ENCODE measurements at places on chromosomes 16 and 17.

- DNase-seq: no peak
Measured at GRCh38 chr17:77531641-77532040, 390.9 kb downstream of the SEC14L1 start.

- DNase-seq: no peak
Measured at GRCh38 chr17:17933775-17934174, 38.4 kb downstream of the TOM1L2 start.

DNA sequence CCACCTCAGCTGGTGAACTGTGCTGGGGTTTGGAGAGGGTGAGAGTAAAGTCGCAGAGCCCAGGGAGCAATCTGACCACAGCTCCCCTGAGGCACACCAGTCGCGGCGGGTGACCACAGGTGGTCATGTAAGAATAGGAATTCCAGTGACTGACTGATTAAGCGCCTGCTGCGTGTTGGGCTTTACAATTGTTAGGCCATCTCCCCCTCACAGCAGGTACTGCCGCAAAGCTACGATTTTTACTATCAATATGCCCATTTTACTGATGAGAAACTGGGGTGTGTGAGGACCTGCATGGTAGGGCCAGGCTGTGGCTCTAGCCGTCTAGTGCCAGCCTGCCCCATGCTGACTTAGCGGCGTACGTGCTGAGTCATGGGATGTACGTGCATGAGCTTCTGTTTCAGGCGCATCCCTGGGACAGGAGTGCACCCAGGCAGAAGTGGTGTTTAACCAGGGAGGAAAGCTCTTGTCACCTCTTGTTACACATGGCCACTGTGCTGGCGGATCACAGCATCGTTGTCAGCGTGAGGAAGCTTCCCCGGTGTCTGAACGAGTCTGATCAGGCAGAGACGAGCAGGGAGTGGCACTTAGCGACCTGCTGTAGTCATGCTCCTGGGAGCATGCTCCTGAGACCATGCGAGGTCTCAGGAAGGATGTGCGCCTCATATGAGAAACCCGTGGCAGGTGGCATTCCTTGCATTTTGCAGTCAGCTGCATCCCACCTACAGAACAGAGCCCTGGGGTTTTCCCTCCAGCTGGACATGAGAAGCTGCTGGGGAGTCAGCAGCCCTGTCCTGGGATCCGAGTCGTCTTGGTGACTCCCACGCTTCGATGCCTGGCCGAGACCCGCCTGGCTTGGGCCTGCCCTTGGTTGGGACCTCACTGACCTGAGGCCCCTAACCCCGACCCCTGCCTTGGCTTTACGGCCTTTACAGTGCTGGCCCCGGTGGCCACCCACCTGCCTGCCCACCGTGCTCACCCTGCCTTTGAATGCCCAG is 163.7 kb upstream of the CHMP6 start:
- DNase-seq: no peak

DNA sequence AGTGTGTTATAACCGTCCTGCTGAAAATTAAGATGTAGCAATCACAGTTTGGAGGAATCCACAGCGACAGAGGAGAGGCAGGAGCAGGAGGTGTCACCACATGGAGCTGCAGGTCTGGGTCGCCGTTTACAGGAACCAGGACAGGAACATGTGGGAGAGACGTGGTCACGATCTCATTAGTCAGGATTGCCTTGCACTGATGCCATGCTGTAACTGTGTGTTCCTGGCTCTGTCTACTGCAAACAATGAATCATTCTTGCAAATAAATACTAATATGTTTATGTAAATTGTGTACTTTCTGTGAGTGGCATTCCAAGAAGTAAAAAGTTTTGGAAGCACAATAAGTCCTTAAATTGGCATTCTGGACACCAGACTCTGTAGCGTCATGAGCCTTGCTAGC is 271.8 kb downstream of the CPPED1 start:
- DNase-seq: peak; percentile 15

GRCh38 chr17:79922116-79922601 is 82.9 kb upstream of the CBX4 start:
- no peak for DNase-seq

DNA sequence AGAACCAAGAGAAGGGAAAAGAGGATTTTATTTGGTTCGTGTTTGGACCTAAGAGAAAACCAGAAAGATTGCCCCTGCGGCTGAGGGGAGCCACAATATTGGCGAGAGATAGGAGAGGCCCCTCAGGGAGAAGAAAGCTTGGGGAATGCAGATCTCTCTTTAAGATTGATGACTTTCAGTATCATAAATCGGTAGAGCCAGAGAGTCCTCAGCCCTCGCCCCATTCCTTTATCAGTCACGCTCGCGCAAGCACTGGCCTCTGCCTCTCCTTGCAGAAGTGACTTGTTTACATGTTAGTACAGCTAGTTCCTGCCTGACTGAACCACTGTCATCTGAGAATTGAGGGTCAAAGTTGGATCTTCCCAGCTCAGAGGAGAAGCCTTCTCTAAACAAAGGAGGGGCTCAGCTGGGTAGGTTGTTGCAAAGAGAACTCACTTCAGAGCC is 21.5 kb upstream of the KRT19 start:
- no peak for DNase-seq

GRCh38 chr17:17851103-17852002 is 14.6 kb upstream of the SREBF1 start:
- no peak for DNase-seq

GRCh38 chr17:57622683-57623433 is 122.2 kb downstream of the CCDC182 start:
- DNase-seq: peak; percentile 86

DNA sequence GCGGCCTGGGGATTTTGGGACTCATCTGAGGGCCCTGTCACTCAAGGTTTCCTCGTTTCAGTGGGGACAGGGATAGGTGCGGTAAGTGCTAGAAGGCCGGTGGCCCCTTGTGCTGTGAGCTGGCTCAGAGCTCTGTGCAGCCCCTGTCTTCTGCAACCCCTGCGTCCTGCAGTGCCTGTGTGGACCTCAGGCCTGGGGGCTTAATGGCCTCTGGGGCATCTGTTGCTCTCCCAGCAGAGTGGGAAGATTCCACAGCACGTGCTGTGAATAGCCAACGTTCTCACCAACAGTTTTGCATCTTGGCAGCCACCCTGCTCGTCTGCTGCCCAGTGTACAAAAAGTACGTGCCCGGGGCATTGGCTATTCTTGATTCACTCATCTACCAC is 4.9 kb downstream of the FOXC2 start:
- no peak for DNase-seq

- DNase-seq: no peak
Measured at GRCh38 chr16:82756283-82756599, 129.5 kb downstream of the CDH13 start.

- peak; percentile 17 for DNase-seq
Measured at GRCh38 chr17:4833941-4834680, 971 bp downstream of the MINK1 start.

- DNase-seq: no peak
Measured at GRCh38 chr16:74825016-74825415, 50.4 kb upstream of the FA2H start.

DNA sequence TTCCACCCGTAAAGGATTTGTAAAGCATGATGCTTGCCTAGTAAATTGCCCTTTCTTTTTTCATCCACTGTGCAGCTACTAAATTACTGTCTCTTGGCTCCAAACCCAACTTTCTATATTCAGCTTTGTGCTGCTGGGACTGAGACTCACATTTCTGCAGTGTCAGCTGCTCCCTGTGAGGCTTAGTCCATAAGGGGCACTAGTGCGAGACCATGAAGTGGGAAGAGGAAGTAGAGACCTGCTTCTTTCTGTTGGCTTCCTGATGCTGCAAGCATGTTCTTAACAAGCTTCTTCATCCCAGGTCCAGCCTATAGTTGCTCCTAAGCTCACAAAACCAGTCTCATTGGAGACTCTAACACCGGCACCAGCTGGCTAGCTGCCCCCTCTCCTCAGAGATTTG is 74.9 kb upstream of the HS3ST2 start:
- DNase-seq: no peak

Data from AG08395 (cell line).